ENCODE measurements at places on chromosomes 2 and 18.

GRCh38 chr2:229996320-229996719 is 72.4 kb downstream of the SLC16A14 start:
- no peak for DNase-seq

GRCh38 chr18:44759925-44760342 is 79.2 kb downstream of the SETBP1 start:
- DNase-seq = peak; percentile 39

- peak; percentile 34 for DNase-seq
Observed at GRCh38 chr2:30421026-30421603, 25.9 kb upstream of the LCLAT1 start.

GRCh38 chr18:42742969-42743368 is 372.5 kb downstream of the RIT2 start:
- DNase-seq = no peak

GRCh38 chr2:3692375-3692774 is 11.0 kb upstream of the DCDC2C start:
- no peak for DNase-seq

DNA sequence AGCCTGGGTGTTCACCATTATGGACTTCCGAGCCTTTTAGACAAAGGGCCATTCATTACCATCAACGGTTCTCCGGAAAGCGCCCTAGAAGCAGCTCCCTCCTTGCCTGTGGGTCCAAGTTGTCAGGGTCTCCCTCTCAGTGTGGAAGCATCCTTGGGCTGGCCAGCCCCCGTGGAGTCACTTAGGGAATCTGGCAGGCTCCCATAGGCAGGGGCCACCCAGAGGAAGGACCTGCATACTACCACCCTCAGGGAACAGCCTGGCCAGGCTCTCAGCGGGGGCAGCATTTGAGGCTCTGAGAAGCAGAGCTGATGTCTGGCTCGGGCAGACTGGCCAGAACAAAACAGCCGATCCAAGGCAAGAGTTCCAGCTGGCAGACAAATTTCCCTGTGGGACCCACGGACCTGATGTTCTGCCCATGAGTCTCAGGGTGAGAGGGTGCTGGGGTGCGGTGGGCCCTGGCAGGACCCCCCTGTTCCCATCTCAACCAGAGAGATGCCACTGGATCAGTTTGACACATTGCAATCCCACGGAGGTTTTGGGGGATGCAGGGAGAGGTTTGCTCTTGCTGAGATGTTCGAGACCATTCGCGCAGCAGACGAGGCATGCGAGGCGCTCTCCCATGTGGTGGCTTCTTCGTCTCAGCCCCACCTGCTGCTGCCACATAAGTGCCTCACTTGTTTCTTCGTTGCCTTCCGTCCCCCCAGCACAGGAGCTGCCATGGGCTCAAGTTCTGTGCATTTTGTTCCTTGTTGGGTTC is 56.9 kb downstream of the ACKR3 start:
- DNase-seq = no peak

DNA sequence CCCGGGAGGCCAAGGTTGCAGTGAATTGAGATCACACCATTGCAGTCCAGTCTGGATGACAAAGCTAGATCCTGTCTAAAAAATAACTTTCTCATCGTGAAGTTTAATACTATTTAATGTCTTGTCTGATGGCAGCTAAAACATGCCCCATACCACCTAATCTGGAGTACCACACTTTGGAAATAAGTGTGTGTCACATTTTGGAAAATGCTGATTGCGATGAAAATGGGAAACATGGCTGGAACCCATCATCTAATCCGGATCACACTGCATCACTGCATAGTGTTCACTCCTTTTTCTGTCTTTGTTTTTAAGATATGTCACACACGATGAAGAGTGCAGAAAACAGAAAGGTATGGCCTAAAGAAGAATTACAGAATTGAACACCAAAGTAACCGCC is 31.2 kb upstream of the ALPP start:
- no peak for DNase-seq

GRCh38 chr2:36734304-36734703 is 37.8 kb downstream of the VIT start:
- DNase-seq = no peak

- DNase-seq = peak; percentile 48
Observed at GRCh38 chr2:26245810-26246209, 1.1 kb downstream of the HADHB start.

DNA sequence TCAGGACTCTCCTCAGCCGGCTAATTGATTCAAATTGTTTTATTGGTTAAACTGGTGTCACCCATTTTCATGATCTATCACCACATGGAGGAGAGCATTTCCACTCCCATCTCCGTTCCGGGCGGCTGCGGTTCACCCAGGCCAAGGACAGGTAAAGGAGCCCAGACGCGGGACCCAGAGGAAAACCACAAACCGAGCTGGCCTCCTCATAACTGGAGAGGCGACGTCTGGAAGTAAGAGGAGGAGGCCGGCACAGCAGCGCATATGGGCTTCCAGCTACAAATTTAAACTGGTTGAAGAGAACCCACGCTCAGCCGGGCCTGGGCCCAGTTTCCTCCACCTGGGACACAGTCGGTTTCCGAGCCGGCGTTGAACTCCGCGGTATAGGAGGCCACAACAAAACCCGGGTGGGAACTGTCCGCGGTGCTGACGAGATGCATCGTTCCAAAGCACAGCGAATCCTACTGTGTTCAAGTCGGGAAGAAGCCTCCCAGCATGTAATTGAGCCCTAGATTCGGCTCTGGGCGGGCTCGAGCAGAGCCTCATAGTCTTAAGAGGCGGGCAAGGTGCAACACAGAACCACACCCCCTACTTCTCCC is 3.0 kb upstream of the SKOR2 start:
- peak; percentile 71 for DNase-seq

DNA sequence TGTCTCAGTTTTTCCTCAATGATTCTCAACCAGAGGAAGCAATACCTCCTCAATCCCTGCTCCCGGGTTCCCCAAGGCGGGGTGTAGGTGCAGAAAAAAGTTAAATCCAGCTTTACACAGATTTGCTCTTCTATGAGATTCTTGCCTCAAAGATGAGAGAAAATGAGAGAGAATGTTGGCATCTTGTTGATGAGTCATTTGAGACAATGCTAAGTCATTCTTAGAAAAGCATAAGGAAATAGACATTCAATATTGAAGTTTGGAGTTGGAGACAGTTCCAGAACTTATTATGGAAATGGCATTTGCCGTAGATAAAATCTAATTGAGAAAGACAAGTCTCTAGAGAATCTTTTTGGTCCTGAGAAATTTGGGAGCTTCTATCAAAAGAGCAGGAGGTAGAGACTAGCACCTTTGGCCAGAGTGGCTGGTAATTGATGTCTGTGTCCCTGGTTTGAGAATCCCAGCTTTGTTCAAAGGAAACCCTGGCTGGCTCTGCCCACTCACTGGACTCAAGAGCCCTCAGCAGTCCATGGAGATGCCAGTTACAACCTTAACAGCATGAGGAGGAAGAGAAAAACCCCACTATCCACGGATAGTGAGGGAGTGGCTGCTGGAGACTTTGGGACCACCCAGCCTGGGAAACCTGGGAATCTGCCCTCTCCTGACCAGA is 181.2 kb downstream of the FAM124B start:
- DNase-seq = no peak

GRCh38 chr2:439556-440402 is 151.9 kb upstream of the ALKAL2 start:
- no peak for DNase-seq

- no peak for DNase-seq
Observed at GRCh38 chr2:205297368-205297767, 384.9 kb upstream of the NRP2 start.

DNA sequence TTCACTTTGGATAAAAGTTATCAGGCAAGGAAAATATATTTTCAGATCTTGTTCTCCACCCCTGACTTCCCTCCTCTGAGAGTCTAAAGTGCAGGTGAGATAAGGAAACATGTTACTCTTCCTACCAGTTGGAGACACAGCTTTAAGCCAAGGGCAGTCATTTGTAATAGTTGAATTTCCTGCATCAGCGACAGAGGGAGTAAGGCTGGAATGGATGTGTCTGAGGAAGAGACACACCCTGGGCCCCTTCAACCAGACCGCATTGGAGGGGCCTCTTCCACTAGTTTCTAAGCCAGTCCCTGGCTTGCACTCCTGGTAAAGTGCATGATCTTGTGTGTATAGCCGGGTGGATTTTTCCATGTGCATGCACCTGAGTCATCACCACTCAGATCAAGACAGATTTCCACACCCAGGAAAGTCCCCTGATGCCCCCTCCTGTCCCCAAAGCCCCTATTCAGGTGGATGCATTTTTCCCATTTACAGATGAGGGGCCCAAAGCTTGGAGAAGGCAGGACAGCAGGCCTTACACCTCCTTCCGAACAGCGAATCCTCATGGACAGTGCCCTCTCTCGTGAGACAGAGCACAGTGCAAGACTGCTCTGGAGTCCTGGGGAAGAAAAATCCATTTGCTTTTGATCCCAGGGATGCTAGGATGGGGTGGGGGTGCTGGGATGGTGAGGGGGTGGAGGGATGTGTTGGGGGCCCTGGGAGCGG is 66.7 kb upstream of the SH3RF3 start:
- DNase-seq = no peak

GRCh38 chr2:240211598-240212424 is 71.4 kb upstream of the OTOS start:
- no peak for DNase-seq
